ENCODE measurements at places on chromosomes 6 and 20.

GRCh38 chr6:56605435-56605834 lies 37.3 kb downstream of the DST start:
- DNase-seq, result no peak

DNA sequence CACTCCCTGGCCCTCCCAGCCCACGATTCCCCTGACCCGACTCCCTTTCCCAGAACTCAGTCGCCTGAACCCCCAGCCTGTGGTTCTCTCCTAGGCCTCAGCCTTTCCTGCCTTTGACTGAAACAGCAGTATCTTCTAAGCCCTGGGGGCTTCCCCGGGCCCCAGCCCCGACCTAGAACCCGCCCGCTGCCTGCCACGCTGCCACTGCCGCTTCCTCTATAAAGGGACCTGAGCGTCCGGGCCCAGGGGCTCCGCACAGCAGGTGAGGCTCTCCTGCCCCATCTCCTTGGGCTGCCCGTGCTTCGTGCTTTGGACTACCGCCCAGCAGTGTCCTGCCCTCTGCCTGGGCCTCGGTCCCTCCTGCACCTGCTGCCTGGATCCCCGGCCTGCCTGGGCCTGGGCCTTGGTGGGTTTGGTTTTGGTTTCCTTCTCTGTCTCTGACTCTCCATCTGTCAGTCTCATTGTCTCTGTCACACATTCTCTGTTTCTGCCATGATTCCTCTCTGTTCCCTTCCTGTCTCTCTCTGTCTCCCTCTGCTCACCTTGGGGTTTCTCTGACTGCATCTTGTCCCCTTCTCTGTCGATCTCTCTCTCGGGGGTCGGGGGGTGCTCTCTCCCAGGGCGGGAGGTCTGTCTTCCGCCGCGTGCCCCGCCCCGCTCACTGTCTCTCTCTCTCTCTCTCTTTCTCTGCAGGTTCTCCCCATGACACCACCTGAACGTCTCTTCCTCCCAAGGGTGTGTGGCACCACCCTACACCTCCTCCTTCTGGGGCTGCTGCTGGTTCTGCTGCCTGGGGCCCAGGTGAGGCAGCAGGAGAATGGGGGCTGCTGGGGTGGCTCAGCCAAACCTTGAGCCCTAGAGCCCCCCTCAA lies at the start of gene LTA:
LTA (plus strand) TSS at position 249 of the 871 bp plus-strand sequence; CDS start at position 703, 454 bp downstream.
- no peak for DNase-seq

GRCh38 chr6:159893064-159893463 lies 2.3 kb downstream of the MAS1 start:
- no peak for DNase-seq

GRCh38 chr20:23868321-23868720 lies 11.2 kb downstream of the CST5 start:
- no peak for DNase-seq

GRCh38 chr6:69343851-69344250 lies 453.0 kb downstream of the LMBRD1 start:
- no peak for DNase-seq

GRCh38 chr6:126939784-126940183 lies 178.7 kb upstream of the RSPO3 start:
- DNase-seq, result no peak
